ENCODE measurements at places on chromosomes 16 and 17.

- no peak for DNase-seq
These were observed 941 bp upstream of the RNF112 start for GRCh38 chr17:19410091-19410490.

DNA sequence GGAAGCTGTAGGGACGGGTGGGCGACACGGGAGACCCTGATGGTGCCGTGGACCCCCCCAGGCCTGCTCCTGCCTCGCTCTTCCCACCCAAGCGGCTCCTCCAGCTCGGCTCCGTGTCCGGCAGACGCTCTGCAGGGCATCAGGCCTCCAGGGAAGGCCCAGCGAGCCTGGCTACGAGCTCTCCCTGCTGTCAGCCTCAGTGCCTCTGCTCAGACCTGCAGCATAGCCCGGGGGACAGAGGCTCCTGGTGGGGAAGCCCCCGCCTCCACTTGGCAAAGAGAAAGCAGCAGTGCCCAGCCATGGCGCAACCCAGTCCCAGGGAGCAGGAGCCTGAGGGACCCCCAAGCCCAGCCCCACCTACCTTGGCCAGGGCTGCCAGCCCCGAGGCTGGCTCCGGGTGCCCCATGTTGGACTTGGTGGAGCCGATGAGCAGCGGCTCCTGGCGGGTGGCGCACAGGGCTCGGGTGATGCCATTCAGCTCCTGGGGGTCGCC is 5.9 kb downstream of the FASN start:
- DNase-seq, result no peak

DNA sequence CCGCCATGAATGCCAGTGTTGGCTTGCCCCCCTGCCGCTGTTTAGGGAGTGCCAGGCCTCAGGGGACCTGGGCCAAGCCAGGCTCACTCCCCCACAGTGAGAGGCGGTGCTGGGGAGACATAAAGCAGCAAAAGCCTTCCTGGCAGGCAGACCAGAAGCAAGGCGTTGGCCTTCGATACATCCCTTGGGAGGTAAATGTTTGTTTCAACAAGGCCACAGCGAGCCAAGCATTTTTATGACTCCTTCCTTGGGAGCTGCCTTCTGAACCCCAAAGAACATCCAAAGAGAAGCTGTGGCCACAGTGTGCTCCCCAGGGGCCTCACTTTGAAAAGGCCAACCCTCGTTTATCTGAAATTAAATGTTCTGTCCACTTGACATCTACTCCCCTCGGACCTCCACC is 119.7 kb upstream of the CIBAR2 start:
- DNase-seq, result no peak

GRCh38 chr16:66543541-66543940 is 6.4 kb downstream of the TK2 start:
- no peak for DNase-seq

DNA sequence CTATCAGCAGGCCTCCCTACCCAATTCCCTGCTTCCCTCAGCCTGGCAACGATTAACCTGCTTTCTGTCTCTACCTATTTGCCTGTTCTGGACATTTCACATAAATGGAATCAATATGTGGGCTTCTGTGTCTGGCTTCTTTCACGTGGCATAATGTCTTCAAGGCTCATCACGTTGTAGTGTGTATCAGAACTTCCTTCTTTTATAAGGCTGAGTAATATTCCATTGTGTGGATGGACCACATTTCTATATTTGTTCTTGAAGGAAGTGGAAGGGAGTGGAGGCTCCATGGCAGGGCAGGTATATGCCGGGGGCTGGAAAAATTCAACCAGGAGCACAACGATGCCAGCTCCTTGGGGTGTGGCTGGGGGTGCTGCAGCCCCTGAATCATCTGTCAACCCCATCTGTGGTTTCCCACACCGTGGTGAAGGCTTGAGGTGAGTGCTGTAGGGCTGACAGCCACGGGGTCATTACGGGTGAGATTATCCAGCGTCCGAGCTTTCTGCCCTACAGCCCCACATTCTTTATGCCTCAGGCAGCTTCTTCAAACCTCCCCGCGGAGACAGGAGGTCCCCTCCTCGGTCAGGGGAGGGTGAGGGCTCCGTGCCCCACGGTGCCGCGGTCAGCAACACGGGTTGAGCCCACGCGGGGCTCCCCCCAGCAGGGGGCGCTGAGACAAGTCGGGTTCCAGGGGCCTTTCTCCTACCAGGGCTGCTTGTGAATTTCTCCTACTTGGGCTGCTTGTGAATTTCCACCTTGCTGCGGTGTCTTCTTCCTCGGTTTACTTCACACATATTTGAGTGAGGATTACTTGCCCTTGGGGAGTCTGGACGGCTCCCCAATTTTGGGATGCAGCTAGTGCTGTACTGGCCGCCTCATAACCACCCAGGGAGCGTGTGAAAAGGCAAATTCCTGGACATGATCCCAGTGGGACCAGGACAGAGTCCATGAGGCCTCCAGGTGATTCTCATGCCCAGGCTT is 18.3 kb upstream of the WFIKKN2 start:
- DNase-seq, result no peak

DNA sequence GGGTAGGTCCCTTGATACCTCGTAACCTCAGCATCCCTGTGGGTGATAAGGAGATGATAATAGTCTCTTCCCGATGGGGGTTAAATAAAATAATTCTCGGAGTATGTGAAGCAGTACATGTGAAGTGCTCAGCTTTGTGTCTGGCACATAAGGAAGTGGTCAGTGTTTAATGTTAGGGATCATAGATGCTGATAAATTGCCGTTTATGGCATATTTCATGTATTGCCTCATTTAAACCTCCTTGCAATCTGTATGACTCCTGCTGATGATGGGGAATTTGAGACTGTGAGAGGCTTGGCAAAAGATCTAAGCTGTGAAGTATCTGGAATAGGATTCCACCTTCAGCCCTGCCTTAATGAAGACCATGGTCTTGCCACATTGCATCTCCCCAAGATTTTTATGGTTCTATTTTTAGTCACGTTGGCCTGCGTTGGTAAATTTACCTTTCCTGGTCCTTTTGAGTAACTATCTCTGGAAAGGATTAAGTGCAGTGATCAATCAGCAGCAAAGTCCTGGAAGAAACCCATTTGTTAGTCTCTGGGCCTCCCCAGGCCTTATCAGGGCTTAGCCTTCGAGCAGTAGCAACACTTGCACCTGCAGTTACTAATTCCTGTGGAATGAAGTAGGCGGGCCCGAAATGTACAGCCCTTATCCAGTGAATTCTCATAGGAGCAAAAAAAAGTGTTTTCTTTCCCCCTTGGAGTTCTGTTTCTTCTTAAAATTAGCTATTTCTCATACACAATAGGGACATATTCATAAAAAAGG is 144.9 kb downstream of the WWOX start:
- no peak for DNase-seq
